Bone marrow (tissue), 2 donors: ENCODE measurements at places on chromosomes 6 and 20.
A peak's percentile ranks its signal among the peaks of the same experiment; 100 is the strongest.

DNA sequence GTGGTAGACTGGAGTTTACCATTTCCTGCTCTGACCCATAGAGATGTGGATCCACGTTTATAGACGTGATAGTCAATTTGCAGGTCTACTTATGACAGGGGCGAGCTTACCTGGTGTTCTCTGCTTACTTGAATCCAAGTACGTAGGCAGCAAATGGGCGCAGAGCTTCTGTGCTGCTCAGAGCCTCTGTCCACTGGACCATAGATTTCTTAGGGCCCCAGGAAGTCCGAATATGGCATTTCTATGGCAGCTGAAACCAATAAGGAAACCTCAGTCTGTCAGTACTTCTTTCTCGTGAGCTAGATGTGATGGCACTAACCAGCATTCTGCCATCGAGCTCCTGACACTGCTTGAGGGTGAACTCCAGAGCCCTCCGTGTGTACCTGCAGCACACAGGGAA, 19.5 kb upstream of the NPEPL1 start:
- no peak for DNase-seq

GRCh38 chr20:12315652-12316051, 398.0 kb downstream of the BTBD3 start:
- DNase-seq, result no peak

- peak; percentile 33 for DNase-seq
These were observed 1.6 kb upstream of the HEY2 start for GRCh38 chr6:125747589-125748405.

DNA sequence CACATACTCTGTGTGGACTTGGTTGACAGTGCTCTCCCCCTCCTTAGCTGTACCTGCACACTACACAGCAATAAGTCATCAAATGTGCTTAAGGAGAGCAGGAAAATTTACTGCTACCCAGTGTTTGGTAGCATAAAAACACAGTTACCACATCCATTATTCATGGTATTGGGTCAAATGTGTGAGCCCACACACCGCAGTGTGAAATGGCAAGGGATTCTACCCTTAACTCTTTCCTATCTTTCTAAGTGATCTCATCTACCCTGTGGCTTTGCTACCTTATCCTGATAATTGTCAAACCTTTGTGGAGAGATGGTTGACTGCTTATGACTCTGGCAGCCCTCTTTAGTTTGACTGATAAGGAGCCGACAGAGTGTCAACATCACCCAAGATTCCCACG, 47.6 kb downstream of the STX11 start:
- no peak for DNase-seq

- no peak for DNase-seq
These were observed 650 bp upstream of the TTK start for GRCh38 chr6:80003826-80004172.

GRCh38 chr20:35151736-35152135, 4.6 kb upstream of the EDEM2 start:
- no peak for DNase-seq

DNA sequence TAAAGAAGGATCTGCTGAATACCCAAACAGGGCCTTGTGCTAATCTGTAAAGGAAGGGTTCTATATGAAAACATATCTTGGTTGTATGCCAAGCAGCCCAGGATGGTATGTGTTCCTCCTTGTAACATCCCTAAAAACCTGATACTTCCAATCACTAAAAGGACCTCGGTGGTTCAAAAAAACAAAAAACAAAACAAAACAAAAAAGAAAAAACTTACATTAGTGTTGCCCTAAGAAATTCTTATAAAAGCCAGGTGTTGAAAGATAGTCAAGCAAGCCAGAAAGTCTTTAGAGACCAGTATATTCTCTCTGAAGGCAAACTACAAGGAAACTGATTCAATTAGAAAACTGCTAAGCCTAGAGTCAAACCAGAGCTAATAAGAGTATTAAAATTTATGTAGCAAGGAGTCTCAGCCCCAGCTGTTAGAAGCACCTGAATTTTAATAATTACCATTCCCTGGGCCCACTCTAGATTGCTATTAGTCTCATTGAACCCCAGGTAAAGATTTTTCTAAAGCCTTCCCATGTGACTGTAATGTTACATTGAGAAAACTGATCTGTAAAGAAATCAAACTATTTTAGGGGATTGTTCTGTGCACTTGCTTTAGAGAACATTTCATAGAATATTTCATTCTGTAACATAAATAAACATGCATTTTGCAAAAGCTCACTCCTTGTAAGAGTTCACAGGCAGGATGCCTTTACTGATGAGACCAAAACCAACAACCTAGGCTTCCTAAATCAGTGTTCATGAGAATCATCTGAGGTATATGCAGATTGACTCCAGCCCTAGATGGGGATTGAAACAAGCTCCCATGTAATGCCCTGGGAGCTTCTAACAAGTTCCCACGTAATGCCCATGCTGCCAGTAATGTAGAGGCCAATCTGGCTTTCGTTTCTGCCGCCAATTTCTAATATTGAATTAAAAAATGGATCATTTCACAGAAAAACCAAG, 95.2 kb upstream of the BTN3A2 start:
- no peak for DNase-seq

DNA sequence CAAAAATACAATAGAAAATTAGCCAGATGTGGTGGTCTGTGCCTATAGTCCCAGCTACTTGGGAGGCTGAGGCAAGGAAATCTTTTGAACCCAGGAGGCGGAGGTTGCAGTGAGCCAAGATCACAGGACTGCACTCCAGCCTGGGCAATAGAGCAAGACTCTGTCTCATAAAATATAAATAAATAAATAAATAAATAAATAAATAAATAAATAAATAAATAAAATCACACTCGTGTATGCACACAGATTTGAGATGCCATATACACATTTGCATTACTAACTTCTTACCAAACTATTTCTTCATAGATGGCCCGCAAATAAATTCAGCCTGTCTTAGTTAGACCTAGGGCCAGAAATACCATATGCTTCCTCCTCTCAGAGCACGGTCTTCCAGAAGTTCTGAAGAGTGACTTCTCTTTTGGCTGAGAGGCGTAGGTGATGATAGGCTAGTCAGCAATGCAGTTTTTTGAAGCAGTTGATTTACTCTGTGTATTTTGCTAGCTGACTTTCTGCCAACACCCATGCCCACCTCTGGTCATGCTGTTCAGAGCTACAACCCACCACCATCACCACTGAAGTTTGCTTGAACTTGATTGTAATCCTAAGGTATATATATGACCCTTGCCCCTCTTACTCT, 150.1 kb downstream of the SASH1 start:
- DNase-seq, result no peak

- no peak for DNase-seq
These were observed 38.6 kb downstream of the LMBRD1 start for GRCh38 chr6:69758214-69758613.

DNA sequence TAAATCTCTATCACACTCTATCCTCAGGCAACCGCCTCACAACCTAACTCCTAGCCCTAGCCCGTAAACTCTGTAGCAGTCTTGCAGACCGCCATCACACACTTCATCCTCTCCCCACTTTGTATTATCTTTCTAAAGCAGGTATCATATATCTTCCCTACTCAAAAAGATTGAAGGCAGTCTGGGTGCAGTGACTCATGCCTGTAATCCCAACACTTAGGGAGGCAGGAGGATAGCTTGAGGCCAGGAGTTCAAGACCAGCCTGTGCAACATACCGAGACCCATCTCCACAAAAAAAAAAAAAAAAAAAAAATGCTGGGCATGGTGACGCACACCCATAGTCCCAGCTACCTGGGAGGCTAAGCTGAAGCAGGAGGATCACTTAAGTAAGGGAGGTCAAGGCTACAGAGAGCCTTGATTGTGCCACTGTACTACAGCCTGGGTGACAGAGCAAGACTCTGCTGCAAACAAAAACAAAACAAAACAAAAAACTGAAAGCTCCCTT, 22.9 kb downstream of the RANBP9 start:
- no peak for DNase-seq

DNA sequence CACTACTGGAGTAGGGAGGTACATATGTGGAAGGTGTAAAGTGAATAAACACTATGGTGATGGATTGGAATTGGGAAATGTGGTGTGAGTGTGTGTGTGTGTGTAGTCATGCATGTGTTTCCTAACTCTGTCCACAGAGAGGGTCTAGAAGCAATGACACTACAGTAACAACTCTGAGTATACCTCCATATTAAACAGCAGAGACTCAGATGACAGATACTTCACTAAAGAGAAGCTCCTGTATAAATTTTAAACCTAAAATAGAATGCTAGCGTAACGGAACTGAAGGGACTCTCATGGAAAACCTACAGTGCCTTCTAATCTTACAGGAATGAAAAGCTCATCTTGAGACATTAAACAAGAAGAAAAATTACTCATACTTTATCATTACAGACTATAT, 150.5 kb downstream of the SLC16A10 start:
- DNase-seq, result no peak

DNA sequence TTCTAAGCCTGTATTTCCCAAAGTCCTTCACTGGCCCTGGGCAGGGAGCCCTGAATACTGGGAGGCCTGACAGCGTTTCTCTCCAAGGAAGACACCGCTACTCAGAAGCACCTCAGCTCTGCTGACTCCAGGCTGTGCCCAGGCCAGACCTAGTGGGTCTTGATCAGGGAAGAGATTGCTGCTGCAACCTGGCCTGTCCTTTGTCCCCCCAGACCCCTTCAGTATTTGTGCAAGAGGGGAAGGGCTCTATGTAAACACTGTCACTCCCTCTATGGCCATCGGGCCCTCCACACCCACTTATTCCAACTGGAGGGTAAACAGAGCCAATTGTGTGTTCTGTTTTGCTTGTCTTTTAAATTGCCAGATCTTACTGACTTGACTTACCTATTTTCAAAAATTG, 20.6 kb downstream of the PLEKHG1 start:
- no peak for DNase-seq

DNA sequence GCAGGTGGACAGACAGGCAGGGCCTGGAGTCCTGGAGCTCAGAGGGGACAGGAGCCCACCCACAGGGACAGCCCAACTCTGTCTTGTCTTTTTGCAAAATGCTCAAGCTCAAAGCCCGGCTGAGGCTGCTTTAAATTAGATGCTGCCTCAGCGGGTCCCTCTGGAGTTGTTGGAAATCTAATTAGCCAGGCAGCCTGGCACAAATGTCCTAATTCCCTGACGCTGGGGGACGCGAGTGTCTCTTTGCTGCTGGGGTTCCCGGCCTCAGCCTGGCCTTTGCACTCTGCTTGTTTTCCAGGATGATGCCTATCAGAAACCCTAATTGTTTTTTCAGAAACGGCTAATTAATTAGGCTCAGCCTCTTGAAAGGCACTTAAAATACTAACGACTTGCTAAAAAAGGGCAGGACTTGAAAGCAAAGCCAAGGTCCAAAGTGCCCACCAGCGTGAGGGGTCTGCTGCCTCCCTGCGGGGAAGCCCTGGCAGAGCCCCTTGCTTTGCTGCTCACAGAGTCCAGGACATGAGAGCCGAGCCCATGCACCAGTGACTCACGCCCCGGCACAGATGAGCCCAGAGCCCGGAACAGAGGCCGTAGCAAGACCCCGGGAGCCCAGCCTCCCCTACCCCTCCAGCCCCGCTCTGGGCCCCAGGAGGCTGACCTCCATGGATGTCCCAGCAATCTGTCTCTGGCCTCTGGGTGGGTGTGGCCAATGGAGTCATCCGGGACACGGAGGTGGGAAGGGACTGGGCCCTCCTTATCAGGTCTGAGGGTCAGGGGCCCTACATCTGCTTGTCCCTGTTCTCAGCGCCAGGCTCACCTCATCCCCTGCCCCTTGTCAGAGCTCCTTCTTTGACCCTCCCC, 46.0 kb upstream of the BHLHE23 start:
- no peak for DNase-seq
